CD4-positive, CD25-positive, alpha-beta regulatory T cell (primary cell): ENCODE measurements at places on chromosomes 3 and 15. TPM values are rescaled to one million over a fixed set of nuclear protein-coding genes. Genes with fewer than 3 reads are reported as not detected.

GRCh38 chr3:187084126-187084525 is 55.2 kb downstream of the RPL39L start:
- DNase-seq: no peak
- H3K27ac ChIP-seq: no peak overlapping the region
- H3K4me1 ChIP-seq: peaks cover 3% of the 10 kb centered on the region
- no peak overlapping the region for H3K4me3 ChIP-seq

GRCh38 chr3:57287205-57287604 is 5.3 kb downstream of the ASB14 start:
- H3K27ac ChIP-seq: no peak overlapping the region
- H3K4me1 ChIP-seq: no peaks in the 10 kb centered on the region
- H3K36me3 ChIP-seq: no peaks in the 10 kb centered on the region
- H3K4me3 ChIP-seq: no peak overlapping the region

DNA sequence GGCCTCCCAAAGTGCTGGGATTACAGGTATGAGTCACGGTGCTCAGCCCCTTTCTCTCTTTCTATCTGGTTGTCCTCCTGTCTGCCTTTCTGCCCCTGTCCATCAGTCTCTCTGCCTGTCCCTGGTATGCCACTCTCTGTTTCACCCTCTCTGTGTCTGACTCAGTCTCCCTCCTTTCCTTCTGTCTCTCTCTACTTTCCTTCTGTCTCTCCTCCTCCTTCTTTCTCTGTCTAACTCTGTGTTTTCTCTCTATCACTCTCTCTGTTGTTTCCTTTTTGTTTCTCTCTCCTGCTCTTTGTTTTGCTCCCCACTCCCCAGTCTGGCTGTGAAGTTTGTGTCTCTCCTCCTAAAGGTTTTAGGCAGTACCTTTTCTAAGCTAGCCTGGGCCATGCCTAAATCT is 9.1 kb upstream of the STRA6 start:
- no peaks in the 10 kb centered on the region for H3K36me3 ChIP-seq
- H3K4me3 ChIP-seq: no peak overlapping the region
- H3K27ac ChIP-seq: no peak overlapping the region
- H3K4me1 ChIP-seq: no peaks in the 10 kb centered on the region

- DNase-seq: peak; percentile 48
- H3K4me1 ChIP-seq: peaks cover 38% of the 10 kb centered on the region
- H3K27ac ChIP-seq: peak overlapping the region; percentile 56
- no peaks in the 10 kb centered on the region for H3K36me3 ChIP-seq
- H3K4me3 ChIP-seq: peak overlapping the region; percentile 89
Measured at GRCh38 chr15:49045751-49046219, 461 bp downstream of the SECISBP2L start.

DNA sequence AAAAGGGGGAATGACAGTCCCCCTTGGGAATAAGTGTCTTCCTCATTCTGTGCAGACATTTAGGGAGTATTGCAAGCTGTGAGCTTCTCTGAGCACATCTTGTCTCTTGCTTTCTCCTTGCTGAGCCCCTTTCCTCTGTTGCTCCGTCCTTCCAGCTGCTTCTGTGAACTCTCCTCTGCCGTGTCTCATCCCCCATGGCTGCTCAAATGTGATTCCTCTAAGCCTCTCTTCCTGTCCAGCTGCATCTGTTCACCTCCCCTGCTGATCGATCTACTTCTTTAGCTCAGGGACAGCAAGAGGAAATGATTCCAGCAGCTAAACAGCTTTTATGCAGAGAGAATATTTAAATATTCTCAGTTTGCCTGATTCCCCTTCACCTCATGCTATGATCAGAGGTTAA is 328.0 kb upstream of the DNAJC19 start:
- H3K4me1 ChIP-seq: no peaks in the 10 kb centered on the region
- no peak overlapping the region for H3K27ac ChIP-seq
- no peaks in the 10 kb centered on the region for H3K27me3 ChIP-seq
- no peak overlapping the region for H3K4me3 ChIP-seq
- H3K36me3 ChIP-seq: no peaks in the 10 kb centered on the region
- DNase-seq: no peak

DNA sequence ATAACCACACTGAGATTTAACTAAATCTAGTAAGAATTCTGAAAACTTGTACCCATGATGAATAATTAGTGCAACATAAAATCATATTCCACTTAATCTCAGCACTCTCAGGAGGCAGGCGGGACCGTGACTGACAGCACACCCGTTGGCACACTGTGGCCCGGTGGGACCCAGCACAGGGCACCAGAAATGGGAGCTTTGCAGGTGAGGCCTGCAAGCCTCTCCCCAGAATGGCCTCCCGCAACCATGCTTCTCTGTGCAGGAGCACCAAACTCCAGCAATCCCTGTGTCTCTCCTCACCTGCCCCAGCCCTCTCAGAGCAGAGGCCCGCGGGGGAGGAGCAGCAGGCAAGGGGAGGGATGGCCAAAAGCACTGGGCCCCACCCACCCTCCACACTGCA is 31.5 kb upstream of the OCA2 start:
- no peak for DNase-seq
- H3K27ac ChIP-seq: no peak overlapping the region
- H3K27me3 ChIP-seq: no peaks in the 10 kb centered on the region
- H3K4me3 ChIP-seq: no peak overlapping the region

DNA sequence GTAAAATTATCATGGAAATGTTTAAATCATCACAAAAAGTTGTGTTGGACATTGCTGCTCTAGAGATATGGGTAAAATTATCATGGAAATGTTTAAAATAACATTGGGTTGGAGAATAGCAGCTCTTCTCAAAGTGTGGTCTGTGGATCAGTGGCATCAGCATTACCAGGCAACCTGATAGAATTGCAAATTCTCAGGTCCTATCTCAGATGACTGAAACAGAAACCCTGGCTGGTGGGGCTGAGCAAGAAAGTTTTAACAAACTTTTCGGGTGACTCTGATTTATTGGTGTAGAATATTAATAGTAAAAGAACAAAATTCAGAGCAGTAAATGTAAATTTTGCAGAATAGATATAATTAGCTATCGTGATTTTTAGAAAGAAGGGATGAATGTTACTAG is 28.9 kb downstream of the NXPE3 start:
- DNase-seq: no peak
- H3K27ac ChIP-seq: peak overlapping the region; percentile 6
- H3K4me1 ChIP-seq: peaks cover 16% of the 10 kb centered on the region

GRCh38 chr3:187979564-187979963 is 174.4 kb upstream of the LPP start:
- no peaks in the 10 kb centered on the region for H3K27me3 ChIP-seq
- H3K4me3 ChIP-seq: peak overlapping the region; percentile 32
- H3K27ac ChIP-seq: peak overlapping the region; percentile 59

- no peaks in the 10 kb centered on the region for H3K36me3 ChIP-seq
- H3K27ac ChIP-seq: peak overlapping the region; percentile 87
- H3K27me3 ChIP-seq: no peaks in the 10 kb centered on the region
Measured at GRCh38 chr15:76994001-76994400, 925 bp upstream of the PSTPIP1 start.

DNA sequence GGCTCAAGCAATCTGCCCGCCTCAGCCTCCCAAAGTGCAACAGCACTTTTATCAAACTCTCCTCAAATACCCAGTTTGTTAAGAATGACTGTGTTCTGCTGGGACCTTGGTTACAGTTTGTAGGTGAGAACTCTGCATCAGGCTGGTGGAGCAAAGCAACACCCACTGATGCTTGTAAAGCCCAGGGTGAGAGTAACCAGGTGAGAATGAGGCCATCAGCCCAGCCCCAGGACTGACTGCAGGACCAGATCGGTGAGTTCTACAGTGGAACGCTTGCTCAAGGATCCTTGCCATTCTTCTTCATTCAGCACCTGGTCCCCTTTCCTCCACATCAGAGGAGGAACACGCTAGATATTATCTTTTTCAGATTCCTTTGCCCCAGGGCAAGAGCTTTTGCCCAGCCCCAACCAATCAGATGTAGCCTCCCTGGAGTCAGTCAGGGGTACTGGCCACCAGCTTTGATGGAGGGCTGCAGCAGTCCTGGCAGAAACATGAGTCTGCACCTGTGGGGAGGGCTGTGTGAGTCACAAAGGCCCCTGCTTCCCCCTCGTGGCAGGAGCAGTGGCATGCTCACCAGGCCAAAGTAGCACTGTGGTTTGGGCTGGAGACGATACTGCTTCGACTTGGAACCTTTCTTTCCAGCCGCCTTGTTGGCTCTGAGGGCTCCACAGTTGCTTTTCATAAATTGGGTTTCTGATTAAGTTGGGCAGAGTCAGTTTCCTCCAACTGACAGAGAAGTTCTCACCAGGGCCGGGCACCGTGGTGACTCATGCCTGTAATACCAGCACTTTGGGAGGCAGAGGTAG is 3.5 kb upstream of the SHISA5 start:
- H3K36me3 ChIP-seq: no peaks in the 10 kb centered on the region
- no peaks in the 10 kb centered on the region for H3K27me3 ChIP-seq
- peaks cover 32% of the 10 kb centered on the region for H3K4me1 ChIP-seq
- H3K4me3 ChIP-seq: peak overlapping the region; percentile 37

NR2F2 gene
- not detected for total RNA-seq

DNA sequence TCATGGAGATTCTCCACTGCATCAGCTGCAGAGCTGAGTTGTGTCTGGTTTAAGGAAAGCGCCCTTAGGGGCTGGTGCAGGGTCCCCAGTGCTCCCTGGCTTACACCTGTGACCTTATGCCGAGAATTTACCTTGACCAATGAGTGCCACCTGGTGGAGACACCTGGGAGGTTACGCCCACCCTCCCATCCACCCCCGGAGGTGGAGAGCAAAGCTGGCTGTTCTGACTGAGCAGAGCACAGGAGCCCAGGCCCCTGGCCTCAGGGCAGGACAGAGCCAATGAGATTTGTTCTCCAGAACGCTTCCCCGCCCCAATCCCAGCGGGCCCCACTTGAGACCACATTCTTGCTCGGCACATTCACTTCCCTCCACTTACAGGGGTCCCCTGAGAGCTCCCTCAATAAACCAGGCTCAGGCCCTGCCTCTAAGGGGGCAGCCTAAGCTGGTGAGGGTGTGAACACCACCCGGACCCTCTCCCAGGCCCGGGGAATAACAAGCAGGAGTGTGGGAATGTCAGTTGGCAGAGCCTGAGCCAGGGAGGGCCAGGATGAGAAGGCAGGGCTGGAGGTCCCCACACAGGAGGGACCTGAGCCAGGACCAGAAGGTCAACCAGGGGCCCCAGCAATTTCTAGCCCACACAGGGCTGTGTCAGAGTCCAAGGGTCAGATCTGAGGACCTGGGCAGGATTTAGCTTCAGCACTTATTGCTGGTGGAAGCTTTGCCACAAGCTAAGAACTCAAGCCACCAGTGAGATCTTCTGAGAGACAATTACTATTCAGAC is 117.1 kb downstream of the TPRA1 start:
- H3K27me3 ChIP-seq: peaks cover 2% of the 10 kb centered on the region
- H3K27ac ChIP-seq: no peak overlapping the region
- no peak for DNase-seq

GRCh38 chr3:196974661-196975060 is 6.0 kb upstream of the PIGZ start:
- DNase-seq: no peak
- no peak overlapping the region for H3K27ac ChIP-seq
- no peaks in the 10 kb centered on the region for H3K36me3 ChIP-seq
- no peak overlapping the region for H3K4me3 ChIP-seq
- H3K4me1 ChIP-seq: peaks cover 3% of the 10 kb centered on the region

GRCh38 chr15:71730277-71731144 is 79.8 kb upstream of the NR2E3 start:
- no peaks in the 10 kb centered on the region for H3K27me3 ChIP-seq
- peak; percentile 63 for DNase-seq
- H3K4me1 ChIP-seq: no peaks in the 10 kb centered on the region

GRCh38 chr3:186105543-186105942 is 3.3 kb downstream of the ETV5 start:
- peaks cover 37% of the 10 kb centered on the region for H3K4me1 ChIP-seq
- H3K36me3 ChIP-seq: no peaks in the 10 kb centered on the region
- H3K27me3 ChIP-seq: peaks cover 39% of the 10 kb centered on the region

MESP2 gene
- not detected for total RNA-seq

DNA sequence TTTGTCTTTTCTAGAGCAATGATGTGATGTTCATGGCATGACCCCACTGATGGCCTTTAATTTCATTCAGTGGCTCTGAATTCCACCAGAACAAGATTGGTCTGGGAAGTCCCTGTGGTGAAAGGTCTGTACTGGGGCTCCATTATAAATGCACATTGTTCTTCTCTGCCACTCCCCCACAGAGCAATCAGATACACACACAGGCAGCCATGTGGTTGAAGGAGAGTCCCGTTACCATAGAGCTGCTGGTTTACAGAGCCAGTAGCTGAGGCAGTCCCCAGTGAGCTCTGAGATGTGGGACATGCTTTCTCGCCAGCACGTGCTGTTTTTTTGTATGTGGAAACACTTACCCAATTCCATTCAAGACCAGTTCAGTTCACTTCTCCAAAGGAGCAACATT is 172.7 kb upstream of the TRIM42 start:
- H3K27ac ChIP-seq: no peak overlapping the region
- no peaks in the 10 kb centered on the region for H3K4me1 ChIP-seq
- no peaks in the 10 kb centered on the region for H3K36me3 ChIP-seq
- H3K27me3 ChIP-seq: no peaks in the 10 kb centered on the region
- H3K4me3 ChIP-seq: no peak overlapping the region

GRCh38 chr3:47980795-47981194 is 35.4 kb downstream of the MAP4 start:
- DNase-seq: no peak
- H3K27me3 ChIP-seq: no peaks in the 10 kb centered on the region
- no peaks in the 10 kb centered on the region for H3K4me1 ChIP-seq
- H3K4me3 ChIP-seq: no peak overlapping the region
- H3K36me3 ChIP-seq: no peaks in the 10 kb centered on the region
- H3K27ac ChIP-seq: no peak overlapping the region

DNA sequence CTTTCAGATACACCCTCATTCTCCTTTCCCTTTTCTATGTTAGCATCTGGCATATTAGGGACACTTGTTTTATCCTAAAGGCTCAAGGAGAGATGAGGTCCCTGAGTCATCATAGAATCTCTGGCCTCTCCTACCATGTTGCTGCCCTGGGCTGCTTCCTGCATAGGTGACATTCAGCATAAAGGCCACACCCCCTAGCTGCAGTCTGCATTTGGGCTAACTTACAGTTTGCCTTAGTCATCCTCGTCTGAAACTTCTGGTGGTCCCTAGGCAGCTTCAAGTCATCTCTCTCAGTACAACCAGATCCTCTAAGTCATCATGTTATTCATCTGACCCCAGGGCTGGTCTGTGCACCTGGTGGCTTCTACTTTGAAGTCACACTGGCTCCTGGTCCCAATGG is 982.7 kb upstream of the NR2F2 start:
- no peak overlapping the region for H3K4me3 ChIP-seq
- H3K36me3 ChIP-seq: no peaks in the 10 kb centered on the region
- H3K27ac ChIP-seq: no peak overlapping the region
- no peak for DNase-seq
- no peaks in the 10 kb centered on the region for H3K27me3 ChIP-seq

DNA sequence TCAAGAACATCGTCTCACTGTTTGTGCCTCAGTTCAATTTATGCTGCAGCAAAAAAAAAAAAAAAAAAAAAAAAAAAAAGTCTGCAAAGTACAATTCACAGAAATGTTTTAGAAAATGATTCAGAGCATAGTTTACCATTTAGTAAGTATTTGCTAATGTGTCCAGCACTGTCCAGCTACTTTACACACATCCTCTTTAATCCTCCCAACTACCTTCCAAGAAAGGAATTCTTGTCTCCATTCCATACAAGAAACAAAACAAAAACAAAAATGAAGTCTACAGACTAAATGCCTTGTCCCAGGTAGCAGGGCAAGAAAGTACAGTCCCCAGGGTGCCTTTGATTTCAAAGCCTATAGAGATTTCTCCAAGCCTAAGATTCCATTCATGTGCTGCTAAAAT is 38.9 kb upstream of the SNTN start:
- H3K4me1 ChIP-seq: no peaks in the 10 kb centered on the region
- no peaks in the 10 kb centered on the region for H3K27me3 ChIP-seq
- no peak for DNase-seq
- no peak overlapping the region for H3K27ac ChIP-seq
- no peak overlapping the region for H3K4me3 ChIP-seq

- no peak overlapping the region for H3K27ac ChIP-seq
- H3K36me3 ChIP-seq: no peaks in the 10 kb centered on the region
- H3K4me3 ChIP-seq: no peak overlapping the region
- DNase-seq: no peak
Measured at GRCh38 chr3:176430244-176431037, 766.8 kb downstream of the TBL1XR1 start.
